ENCODE measurements at places on chromosomes 11 and 22.

DNA sequence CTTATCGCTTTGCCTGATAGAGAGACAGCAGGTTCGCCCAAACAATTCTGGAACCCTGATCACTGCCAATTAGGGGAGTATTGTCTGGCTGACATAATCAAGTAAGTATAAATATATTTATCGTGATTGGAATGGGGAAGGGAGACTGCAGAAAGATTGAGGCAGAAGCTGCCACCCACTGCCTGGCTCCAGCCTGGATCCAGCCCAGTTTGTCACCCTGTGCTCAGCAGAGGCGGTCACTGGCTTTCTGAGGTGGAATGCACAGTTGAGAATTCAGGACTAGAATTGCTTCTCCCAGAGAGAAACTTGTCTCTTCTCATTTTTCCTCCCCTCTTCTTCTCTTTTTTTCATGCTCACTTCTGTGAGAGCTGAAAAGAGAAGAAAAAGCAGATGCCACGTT, 25.9 kb downstream of the GRAP2 start:
- DNase-seq, result no peak

- DNase-seq, result peak; percentile 27
Measured at GRCh38 chr11:64809781-64810241, 540 bp downstream of the MEN1 start.

DNA sequence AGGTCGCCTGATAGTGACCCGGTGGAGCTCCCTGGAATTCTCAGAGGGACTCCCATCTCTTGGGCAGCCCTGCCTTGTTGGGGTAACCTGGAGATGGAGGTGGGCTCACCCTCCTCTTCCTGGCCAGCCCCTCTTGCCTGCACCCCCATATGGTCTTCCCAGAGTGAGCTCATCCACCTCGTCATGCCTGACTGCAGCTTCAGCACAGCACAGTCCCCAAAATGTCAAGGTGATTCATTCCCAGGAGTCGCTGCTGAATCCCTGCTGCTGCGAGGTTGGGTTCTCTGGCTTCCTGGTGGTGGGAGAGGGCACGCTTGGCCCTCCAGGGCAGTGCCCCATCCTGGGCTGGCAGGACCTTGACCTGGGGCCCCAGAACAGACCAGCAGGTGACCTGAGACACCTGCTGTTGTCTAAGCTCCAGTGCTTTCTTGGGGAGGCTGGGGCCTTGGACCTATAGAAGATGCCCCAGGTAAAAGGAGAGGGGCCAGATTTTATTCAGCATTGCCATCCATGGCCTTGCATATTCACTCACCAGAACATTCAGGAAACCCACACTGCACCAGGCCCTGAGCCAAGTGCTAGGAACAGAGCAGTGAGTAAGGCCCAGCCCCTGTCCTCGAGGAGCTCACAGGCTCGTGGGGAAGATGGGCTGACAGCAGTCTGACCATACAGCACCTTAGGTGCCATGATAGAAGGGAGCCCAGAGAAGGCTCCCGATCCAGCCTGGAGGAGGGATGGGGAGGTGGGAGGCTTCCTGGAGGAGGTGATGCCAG, 72.9 kb downstream of the CACNA1I start:
- DNase-seq, result no peak

DNA sequence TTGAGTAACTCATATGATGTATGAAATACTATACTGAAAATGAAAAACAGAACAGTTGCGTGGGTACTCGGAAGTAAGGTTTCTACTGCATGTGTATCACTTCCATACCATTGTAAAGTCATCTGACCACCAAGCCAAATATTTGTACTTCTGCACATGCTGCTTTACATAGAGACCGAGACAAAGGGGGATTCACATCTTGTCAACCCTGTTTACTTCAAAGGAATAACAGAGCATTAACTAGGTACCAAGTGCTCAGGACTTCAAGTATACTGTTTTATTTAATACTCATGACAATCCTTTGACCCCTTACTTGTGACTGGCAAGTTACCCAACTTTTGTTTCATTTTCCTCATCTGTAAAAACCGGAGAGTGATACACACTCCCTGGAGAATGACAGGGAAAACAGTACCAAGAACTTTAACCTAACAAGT, 9.9 kb downstream of the MAPK1 start:
- no peak for DNase-seq

DNA sequence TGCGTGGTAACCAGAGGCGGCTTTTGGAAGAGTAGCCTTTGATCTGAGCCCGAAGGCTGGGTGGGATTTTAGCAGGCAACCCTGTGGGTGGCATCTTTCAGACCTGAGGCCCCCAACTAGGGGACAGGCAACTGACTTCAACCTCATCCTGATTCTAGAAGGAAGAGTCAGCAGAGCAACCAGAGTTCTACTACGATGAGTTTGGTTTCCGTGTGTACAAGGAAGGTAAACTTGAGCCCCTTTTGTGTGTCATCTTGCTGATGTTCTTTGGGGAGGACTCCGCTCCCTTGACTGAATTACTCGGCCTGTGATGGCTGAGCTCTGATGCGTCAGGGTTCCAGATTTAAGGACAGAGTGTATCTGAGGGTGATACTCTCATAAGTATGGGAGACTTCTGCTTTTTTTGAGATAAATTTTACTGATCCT, 31.6 kb downstream of the SGSM3 start:
- no peak for DNase-seq

DNA sequence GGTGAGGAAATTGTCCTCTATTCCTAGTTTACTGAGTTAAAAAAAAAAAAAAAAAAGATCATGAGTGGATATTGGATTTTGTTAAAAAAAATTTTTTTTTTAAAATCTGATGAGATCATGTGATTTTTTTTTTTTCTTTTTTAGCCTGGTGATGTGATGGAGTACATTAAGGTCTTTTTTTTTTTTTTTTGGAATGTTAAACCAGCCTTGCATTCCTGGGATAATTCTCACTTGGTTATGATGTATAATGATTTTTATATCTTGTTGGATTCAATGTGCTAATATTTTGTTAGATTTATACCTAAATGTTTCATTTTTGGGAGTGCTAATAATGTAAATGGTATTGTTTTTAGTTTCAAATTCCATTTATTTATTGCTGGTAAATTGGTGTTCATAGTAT, 43.3 kb downstream of the DDX10 start:
- no peak for DNase-seq

- no peak for DNase-seq
Measured at GRCh38 chr11:76252631-76253070, 46.3 kb upstream of the WNT11 start.

- DNase-seq, result no peak
Measured at GRCh38 chr22:50204571-50204970, 3.8 kb downstream of the SELENOO start.

DNA sequence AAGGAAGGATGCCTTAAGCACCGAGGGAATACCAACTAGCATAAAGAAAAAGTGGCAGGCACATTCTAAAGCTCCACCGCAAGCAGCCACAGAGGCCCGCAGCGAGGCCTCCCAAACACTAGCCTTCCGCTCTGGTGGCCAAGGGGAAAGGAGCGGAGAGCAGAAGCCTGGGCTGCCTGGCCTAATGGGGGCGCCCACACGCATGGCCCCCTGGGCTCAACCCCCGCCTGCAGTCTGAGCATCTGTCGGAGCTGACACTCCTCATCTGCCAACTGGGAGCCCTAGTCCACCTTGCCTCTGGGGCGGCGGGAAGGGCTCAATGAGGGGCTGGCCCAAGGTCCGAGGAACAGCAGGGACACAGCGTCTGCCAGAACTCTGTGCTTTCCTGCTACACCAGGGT, 50.1 kb upstream of the WNT11 start:
- DNase-seq, result no peak

GRCh38 chr11:132712466-132712865, 819.8 kb downstream of the OPCML start:
- no peak for DNase-seq

DNA sequence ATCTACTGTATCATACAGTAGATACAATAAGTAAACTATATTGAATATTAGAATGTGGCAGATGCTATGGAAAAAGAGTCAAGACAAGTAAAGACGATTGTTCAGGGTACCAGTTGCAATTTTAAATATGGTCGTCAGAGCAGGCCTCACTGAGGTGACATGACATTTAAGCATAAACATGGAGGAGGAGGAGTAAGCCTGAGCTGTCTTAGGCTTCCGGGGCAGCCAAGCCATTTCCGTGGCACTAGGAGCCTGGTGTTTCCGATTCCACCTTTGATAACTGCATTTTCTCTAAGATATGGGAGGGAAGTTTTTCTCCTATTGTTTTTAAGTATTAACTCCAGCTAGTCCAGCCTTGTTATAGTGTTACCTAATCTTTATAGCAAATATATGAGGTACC, 14.5 kb downstream of the PIK3IP1 start:
- no peak for DNase-seq

GRCh38 chr11:121551463-121551862, 98.7 kb upstream of the SORL1-AS1 start:
- DNase-seq, result no peak

GRCh38 chr22:27684901-27685300, 116.7 kb downstream of the MN1 start:
- no peak for DNase-seq

DNA sequence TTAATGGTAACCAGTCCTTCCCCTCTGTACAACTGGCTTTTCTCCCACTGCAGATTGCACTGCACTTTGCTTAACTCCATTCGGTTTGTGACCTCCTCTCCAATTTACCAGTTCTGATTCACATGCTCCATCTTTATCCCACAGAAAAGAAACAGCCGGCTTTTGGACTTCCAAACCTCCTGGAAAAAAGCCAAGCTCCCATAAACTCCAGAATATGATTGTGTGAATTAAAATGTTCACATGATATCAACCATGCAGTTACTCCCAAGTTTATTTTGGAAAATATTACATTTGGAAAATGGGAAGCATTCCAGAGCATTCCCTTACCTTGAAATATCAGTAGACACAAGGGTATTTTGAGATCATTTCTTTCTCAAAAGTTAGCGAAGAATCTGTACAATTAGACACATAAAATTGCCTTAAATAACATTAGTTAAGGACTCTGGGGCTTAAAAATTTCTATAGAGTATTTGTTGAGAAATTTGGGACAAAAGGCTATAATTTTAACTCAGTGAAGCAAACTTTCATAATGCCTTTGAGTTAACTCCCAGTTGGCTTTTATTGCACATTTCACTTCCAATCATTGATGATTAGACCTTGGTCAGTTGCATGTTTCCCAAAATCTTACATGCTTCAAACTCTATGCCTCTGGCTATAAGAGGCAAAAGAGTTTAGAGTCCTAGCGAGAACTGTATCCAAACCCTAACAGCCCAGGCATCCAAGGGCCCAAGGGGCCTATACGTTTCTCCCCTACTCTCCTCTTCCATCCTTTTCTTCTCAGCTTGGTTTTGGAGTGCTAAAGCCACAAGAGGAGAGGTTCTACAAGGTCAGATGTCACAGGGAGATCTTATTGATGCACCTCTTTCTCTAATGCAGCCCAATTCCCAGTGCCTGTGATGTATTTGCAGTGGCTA, 23.6 kb upstream of the TMEM135 start:
- peak; percentile 83 for DNase-seq

DNA sequence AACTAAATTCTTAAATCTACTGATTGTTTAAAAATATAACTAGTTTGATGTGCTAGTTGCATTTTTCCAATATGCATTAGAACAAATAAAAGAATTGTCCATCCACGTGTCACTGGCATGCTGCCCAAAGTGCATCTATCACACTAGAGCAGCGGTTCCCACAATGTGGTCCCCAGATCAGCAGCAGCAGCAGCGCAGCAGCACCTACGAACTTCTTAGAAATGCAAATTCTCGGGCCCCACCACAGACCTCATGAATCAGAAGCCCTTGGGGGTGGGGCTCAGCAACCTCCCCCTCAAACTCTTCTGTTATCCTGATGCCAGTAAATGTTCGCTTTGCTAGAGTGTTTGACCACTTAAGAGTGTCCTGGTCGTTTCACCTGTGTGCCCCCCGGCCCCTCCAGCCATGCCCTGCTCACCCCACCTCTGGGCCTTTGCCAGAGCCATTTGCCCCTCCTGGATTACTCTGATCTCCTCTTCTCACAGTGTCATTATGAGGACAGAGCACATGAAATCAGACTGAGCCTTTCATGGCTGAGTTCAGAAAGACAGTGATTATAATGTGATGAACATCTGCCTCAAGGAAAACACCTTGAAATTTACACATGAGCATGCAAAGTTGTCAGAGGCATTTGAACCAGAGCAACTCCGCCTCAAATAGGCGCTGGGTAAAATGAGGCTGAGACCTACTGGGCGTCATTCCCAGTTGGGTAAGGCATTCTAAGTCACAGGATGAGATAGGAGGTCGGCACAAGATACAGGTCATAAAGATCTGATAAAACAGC, 12.6 kb upstream of the VSIG10L2 start:
- no peak for DNase-seq

GRCh38 chr11:133966172-133966651, 9.4 kb upstream of the IGSF9B start:
- DNase-seq, result no peak

DNA sequence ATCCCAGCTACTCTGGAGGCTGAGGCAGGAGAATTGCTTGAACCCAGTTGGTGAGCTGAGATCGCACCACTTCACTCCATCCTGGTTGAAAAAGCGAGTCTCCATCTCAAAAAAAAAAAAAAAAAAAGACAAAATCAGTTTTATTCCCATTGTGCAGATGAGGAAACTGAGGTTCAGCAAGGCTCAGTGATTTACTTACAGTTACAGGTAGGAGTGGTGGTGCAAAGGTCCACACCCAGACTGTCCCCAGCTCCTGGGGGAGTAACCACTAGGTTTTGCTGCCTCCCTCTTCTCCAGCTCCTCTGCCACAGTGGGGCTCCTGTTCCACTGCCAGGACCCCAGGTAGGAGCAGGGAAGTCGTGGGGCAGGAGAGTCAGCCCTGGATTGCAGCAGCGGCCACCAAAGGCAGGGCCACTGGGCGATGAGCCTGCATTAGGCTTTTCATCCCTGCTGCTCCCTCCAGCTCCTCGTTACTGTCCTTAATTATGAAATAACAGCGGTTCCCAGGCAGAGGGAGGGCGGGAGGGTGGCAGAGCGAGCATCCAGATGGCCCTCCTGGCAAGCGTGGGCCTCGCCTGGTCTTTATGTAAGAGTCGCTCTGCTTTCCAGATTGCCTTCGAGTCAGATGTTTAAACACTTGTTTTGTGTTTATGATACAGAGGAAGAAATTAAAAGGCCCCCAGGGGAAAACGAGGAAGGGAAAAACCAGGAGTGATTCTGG, 15.5 kb upstream of the RASD2 start:
- no peak for DNase-seq

DNA sequence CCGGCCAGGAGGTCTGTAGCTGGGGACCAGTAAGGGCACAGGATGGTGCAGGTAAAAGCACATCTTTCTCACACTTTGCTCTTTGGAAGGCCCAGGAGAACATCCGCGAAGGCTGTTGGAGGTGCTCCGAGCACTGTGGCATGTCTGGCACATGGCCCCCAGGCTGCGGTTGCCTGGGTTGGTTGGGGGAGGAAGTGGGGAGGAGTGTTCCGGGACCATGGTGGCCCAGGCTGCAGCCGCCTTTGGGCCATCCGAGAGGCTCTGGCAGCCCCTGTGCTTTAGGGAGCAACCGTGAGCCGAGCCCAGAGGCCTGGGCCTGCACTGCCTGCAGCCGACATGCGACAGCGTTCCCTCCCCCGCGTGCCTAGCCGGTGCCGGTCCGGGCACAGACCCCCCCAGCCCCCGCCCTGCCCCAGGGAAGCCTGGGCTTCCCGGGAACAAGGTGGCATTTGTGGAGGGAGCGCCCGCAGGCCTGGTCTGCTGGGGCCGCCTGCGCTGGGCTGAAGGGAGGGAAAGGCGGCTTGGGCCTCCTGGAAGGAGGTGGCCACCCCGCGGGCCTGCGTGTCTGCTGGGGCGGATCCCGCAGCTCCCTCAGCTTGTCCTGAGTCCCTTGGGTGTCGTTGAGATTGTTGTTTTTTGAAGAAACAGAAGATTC, 57.9 kb downstream of the GRAMD4 start:
- DNase-seq, result no peak
